Adrenal gland (tissue), 19 donors: ENCODE measurements at places on chromosomes 2 and 18. TPM values are rescaled to one million over a fixed set of nuclear protein-coding genes. Genes with fewer than 3 reads are reported as not detected.

DNA sequence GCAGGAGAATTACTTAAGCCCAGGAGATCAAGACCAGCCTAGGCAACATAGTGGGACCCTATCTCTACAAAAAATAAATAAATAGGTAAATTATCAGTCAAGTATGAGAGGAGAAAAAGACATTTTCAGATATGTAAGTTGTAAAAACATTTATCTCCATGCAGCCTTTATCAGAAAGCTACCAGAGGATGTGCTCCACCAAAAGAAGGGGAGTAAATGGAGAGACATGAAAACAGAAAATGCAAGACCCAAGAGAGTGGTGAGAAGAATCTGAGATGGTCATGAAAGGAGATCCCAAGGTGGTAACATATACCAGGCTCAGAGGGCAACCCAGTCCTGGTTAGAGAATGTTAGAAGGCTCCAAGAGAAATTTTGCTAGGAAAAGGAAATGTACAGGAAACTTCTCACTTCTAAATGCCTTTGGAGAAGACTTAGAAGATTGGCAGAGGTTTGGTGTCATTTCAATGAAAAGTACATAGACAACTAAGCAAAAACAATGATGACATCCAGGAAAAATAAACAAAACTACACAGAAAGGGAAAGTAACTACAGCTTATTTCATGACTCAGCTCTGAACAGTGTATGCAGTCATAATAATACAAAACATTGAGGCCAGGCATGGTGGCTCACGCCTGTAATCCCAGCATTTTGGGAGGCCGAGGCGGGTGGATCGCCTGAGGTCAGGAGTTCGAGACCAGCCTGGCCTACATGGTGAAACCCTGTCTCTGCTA, 19.5 kb downstream of the CIB4 start:
- no peak for DNase-seq
- no peaks in the 10 kb centered on the region for H3K27me3 ChIP-seq
- H3K4me1 ChIP-seq, result no peaks in the 10 kb centered on the region
- H3K36me3 ChIP-seq, result no peaks in the 10 kb centered on the region
- no peak overlapping the region for H3K27ac ChIP-seq
- H3K4me3 ChIP-seq, result no peak overlapping the region

Gene ATG16L1
- 21.9 TPM for total RNA-seq

Gene SLC40A1
- 769 TPM for total RNA-seq

DNA sequence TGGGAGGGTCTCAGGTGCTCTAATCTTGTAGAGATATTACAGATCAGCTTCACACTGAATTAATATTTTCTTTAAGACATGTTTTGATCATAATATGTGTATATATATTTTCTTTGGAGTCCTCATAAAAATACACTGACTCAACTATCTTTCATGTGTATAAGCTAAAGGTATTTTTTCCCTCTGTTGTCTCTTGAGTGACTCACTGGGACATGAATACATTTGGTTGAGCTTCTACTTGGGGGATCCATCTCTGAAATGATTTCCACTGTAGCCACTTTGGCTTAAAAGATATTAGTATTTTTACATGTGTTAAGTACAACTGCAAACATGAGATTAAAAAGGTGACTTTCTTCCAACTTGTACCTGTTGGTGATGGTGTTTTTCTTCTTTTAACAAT, 140.8 kb downstream of the TTN start:
- no peaks in the 10 kb centered on the region for H3K4me1 ChIP-seq
- no peaks in the 10 kb centered on the region for H3K27me3 ChIP-seq
- H3K4me3 ChIP-seq, result no peak overlapping the region
- no peak for DNase-seq
- H3K36me3 ChIP-seq, result no peaks in the 10 kb centered on the region

Gene MYO1B
- 15.4 TPM for total RNA-seq

Gene ACTG2
- 2.6 TPM for total RNA-seq
